ENCODE measurements at places on chromosomes 1 and 21. TPM values are rescaled to one million over a fixed set of nuclear protein-coding genes. Genes with fewer than 3 reads are reported as not detected.

Gene PADI2
- polyA plus RNA-seq = 0.32 TPM

Gene EPRS1
- 36.9 TPM for polyA plus RNA-seq

Gene S100A3
- not detected for polyA plus RNA-seq

DNA sequence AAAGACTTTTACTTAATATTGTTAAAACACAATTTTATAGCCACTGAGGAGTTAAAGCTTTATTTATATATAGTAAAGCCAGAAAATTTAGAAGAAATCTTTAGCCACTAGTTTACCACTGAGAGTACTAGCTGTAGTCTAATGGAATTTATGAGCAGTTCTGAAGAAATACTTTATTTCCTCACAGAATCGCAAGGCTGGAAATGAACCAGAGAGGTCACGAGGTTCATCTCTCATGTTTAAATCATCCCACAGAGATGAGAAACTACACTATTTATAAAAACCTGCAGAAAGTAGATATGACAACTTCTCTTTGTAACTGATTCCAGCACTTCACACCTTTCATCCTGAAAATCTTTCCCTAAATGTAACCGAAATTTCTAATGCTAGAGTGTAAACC lies 26.0 kb downstream of the ADGRL4 start:
- H3K4me1 ChIP-seq = no peaks in the 10 kb centered on the region
- DNase-seq = no peak

All from liver (tissue), 10 donors.